NCI-H1092 (cell line): ENCODE measurements at places on chromosomes 12 and 14.

- no peak for DNase-seq
Measured at GRCh38 chr14:31965735-31966598, 111.1 kb upstream of the ARHGAP5 start.

- no peak for DNase-seq
Measured at GRCh38 chr12:57240926-57241401, 10.0 kb downstream of the STAC3 start.

- DNase-seq = no peak
Measured at GRCh38 chr12:54239620-54240019, 40.3 kb downstream of the CBX5 start.

GRCh38 chr14:58793131-58793740, 155.5 kb downstream of the DACT1 start:
- DNase-seq = no peak

GRCh38 chr14:36214476-36215216, 38.1 kb upstream of the PTCSC3 start:
- DNase-seq = no peak

GRCh38 chr14:65810322-65810721, 397.8 kb downstream of the FUT8 start:
- DNase-seq = no peak

GRCh38 chr14:35116242-35116641, 5.5 kb downstream of the PPP2R3C start:
- no peak for DNase-seq

DNA sequence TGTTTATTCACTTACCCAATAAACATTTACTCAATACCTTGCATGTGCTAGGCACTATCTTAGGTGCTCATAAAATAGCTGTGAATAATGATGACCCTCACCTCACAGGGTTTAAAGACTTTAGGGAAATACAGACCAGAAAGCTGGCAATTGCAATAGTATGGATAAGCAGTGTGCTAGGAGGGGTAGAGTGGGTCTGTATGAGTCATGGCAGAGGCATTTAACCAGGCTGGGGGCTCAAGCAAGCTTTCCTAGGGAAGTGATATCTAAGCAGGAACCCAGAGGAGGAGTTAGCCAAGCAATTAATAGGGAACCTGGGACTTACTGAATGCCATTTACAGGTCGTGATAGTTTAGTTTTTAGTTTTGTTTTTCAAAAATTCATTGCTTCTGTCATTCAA, 123.9 kb upstream of the CCDC198 start:
- no peak for DNase-seq

DNA sequence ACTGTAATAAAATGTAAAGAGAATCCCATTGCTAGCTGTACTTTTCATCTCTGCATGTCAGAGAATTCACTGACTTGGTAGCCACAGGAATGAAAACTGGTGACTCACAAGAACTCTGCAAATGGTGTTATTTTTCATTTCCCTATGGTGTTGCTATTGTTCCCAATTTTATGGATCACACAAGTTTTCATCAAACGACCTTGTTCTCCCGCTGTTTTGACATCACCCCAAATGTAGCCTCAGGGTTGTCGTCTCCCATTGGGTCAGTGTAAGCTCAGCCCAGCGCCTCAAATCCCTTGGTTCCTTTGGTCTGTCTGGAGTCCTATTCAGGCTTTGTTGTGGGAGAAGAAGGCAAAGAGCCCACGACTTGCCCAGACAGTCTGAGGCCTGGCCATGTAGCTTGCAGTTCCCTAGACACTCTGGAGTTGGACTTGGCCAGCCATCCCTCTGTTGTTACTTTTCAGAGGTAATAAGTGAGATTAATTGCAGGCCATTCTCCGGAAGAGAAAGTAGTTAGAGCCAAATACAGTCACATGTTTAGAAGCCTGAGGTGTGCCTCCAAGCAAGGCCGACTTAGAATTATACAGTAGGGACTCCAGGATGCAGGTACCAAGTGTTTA, 159.2 kb downstream of the TGFB3 start:
- no peak for DNase-seq

- no peak for DNase-seq
Measured at GRCh38 chr12:92771001-92771400, 68.2 kb downstream of the PLEKHG7 start.

GRCh38 chr12:113757221-113758002, 208.7 kb downstream of the RBM19 start:
- DNase-seq = peak; percentile 21

GRCh38 chr14:35553808-35554207, 19.8 kb downstream of the INSM2 start:
- no peak for DNase-seq

DNA sequence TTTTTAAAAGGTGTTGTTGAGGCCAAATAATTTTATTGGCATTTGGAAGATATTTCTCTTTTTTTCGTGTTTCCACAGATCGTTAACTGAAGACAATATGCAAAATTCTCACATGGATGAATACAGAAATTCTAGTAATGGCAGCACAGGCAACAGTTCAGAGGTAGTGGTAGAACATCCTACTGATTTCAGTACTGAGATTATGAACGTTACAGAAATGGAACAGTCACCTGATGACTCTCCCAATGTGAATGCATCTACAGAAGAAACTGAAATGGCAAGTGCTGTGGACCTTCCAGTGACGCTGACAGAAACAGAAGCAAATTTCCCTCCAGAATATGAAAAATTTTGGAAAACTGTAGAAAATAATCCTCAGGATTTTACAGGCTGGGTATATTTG, 11.2 kb downstream of the PRPF39 start:
- no peak for DNase-seq

DNA sequence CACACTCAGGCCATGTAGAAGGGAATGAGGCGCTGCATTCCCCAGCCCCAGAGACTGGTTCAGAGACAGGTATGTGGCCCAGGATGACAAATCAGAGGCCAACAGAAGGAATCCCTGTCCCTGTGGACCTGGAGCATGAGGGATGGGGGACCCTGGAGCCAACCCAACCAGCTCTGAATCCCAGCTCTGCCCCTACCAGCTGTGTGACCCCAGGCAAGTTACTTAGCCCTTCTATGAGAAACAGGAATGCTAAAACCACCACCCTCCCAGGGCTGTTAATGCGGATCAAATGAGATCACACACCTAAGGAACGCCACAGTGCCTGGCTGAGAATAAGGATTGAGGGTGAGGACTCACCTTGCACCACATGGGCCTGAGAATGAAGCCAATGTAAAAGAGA, 15.6 kb downstream of the ITPK1 start:
- DNase-seq = no peak

- peak; percentile 38 for DNase-seq
Measured at GRCh38 chr14:69298131-69299071, 38.4 kb downstream of the GALNT16 start.

GRCh38 chr14:72444701-72445100, 449.2 kb downstream of the DPF3 start:
- no peak for DNase-seq

DNA sequence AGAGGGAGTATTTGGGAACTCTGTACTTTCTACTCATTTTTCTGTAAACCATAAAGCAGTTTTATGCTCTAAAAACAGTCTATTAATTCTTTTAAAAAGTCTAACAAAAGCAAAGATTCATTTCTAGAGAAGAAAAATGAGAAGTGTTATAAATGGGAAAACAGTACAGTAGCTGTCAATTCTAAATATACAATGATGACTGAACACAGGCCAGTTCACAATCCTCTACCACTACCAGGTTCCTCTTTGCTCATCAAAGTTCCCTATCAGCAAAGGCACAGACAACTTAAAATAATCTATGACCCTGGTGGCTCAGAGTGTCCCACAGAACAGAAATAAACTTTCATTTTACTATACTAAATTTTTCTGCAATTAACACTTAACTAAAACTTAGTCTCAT, 12.5 kb downstream of the NAA25 start:
- DNase-seq = no peak

- DNase-seq = peak; percentile 13
Measured at GRCh38 chr12:53097564-53098353, at the start of gene IGFBP6. Gene IGFBP6 (plus strand): TSS chr12:53097667. CDS start chr12:53097718, 51 bp downstream.

DNA sequence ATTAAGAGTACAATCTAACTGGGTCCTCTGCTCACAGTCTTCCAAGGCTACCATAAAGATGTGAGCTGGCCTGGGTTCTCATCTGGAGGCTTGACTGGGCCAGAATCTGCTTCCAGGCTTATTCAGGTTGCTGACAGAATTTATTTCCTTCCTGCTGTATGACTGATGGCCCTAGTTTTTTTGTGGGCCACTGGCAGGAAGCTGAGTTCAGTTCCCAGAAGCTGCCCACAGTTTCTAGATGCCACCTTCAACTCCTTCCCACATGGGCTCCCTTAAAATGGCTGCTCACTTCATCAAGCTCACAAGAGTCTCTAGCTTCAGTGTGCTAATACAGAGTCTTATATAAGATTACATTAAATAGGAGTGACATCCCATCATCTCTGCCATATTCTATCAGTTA, 121.7 kb upstream of the CAND1 start:
- DNase-seq = no peak

DNA sequence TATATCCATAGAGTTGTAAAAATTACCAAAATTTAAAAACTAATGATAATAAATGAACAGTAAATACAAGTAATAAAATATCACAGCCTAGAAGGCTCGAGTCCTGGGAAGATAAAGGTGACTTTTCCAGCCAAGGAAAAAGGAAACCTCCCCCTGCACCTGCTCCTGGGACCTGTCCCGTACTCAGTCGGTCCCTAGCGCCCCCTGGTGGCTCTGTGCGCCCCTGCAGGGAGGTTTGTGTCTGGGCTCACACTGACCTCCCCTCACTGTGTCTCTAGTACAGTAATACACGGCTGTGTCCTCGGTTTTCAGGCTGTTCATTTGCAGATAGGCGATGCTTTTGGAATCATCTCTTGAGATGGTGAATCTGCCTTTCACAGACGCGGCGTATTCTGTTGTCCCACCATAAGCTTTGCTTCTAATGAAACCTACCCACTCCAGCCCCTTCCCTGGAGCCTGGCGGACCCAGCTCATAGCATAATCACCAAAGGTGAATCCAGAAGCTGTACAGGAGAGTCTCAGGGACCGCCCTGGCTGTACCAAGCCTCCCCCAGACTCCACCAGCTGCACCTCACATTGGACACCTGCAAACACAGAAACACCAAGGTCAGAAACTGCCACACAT, 1030.4 kb downstream of the TMEM121 start:
- no peak for DNase-seq

- DNase-seq = no peak
Measured at GRCh38 chr14:54438703-54439102, 2.5 kb downstream of the CNIH1 start.

- DNase-seq = no peak
Measured at GRCh38 chr14:40222996-40223395, 790.8 kb upstream of the FBXO33 start.

DNA sequence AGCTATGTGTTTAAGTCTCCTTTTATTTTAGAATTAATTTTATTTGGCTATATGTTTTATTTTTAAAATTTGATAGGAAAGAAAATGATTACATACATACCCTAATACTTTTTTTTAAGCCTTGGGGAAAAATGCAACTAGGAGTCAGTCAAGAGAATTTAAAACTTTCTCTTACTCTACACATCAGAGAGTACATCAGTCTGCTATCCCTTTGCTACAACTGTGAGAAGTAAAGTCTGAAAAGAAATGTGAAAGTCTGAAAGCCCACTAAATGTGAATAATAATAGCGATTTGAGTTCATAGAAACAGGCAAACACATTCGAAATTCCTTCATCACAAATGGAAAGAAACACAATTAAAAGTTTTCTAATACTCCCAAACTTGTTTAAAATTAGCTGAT, 95.0 kb downstream of the PTPRQ start:
- no peak for DNase-seq

GRCh38 chr12:132206046-132206434, 61.8 kb downstream of the NOC4L start:
- DNase-seq = no peak

GRCh38 chr12:107134558-107134957, 41.2 kb upstream of the CRY1 start:
- DNase-seq = no peak

DNA sequence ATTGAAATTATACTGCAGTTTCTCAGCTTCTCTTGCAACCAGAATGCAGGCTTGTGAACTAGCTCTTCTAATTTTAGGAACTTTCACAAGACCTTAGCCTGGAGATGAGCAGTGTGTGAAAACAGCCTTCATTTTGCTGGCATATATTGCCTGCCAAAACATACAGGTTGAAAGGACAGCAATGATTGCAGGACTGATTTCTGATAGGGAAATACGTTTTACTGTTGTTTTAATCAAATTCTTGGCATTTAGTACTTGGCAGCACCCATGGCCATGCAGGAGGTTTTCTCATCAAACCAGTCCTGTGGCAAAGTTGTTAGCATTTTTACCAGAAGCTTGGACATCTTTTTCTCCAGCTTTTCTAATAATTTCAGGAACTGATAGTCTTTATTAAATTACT, 91.9 kb upstream of the MUCL1 start:
- DNase-seq = no peak

- no peak for DNase-seq
Measured at GRCh38 chr12:97921979-97922722, 459.5 kb downstream of the RMST start.

- no peak for DNase-seq
Measured at GRCh38 chr12:3950714-3951320, 77.6 kb upstream of the PARP11 start.

DNA sequence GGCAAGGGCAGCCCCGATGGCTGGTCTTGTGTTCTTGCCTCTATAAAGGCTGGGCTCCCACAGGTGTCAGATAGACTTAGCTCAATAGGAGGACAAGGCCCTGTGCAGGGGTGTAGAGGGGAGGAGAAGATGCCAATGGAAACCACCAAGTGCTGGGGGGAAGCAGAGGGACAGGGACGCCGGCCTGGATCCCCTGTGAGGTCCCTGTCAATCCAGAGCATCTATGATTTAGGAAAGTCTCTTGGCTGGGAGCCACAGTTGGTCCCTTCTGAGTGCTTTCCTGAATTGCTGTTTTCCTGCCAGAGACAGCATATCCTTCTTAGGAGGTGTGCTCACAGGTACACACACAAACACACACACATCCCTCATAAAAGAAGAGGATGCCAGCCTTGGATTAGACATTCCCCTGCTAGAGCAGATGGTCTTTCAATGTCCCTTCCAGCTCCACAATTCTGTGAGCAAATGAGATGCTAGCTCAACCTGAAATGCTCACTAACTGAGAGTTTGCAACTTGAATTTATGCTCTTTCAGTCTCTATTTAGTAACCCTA, 62.7 kb downstream of the TTC7B start:
- no peak for DNase-seq

GRCh38 chr12:94190623-94191022, 42.2 kb downstream of the PLXNC1 start:
- DNase-seq = no peak

DNA sequence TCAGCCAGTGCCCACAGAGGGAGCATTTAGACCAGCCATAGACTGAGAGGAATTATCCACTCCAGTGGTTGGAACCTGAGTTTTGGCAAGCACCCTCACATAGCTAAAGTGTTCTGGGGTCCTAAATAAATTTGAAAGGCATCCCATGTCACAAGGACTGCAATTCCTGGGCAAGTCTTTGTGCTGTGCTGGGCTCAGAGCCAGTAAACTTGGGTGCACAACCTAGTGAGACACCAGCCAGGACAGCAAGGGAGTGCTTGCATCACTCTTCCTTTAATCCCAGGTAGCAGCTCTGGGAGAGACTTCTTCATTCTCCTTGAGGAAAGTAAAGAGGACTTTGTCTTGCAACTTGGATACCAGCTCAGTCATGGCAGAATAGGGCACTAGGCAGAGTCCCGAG, 142.0 kb upstream of the FSCB start:
- DNase-seq = no peak

GRCh38 chr12:70317781-70318180, 48.3 kb upstream of the KCNMB4 start:
- DNase-seq = no peak

- DNase-seq = no peak
Measured at GRCh38 chr14:59913187-59913586, 6.8 kb upstream of the LRRC9 start.
